Neural progenitor cell (in vitro differentiated cells): ENCODE measurements at places on chromosomes 7 and 10.

GRCh38 chr7:80498481-80499349 is 13.1 kb downstream of the GNAT3 start:
- H3K27ac ChIP-seq, result no peak overlapping the region
- no peak overlapping the region for H3K4me3 ChIP-seq
- no peaks in the 10 kb centered on the region for H3K4me1 ChIP-seq
- no peaks in the 10 kb centered on the region for H3K36me3 ChIP-seq

DNA sequence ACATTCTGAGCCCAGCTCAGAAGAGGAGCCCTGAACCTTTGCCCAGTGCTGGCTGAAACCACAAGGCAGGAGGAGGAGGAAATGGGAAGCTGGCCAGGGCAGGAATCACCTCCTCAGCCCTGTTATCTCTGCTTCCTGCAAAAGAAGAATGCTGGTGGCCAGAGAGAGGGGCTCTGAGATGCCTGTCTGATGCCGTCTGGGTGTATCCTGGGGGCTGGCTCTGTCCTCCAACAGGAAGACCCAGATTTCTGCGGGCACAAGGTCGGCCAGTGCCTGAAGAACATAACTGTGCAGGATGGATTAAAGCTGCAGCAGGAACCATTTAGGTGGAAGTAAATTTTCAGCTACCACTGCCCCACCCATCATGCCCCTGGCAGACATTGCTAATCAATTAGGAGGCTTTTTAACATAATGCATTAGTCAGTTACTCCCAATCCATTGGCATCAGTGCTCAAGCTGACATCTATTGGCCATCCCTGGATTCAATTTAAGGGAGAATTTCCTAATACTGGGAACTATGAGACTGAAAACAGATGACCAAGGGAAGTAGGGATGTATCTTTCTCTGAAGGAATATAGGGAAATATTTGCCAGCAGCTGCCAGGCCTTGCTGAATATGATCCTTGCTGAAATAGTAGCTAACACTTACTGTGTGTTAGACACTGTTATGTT is 67.7 kb downstream of the COL13A1 start:
- no peak for DNase-seq
- H3K27me3 ChIP-seq, result no peaks in the 10 kb centered on the region
- H3K4me1 ChIP-seq, result peaks cover 67% of the 10 kb centered on the region
- H3K36me3 ChIP-seq, result no peaks in the 10 kb centered on the region
- no peak overlapping the region for H3K27ac ChIP-seq

GRCh38 chr10:112815269-112816032 is 134.6 kb upstream of the TCF7L2 start:
- no peak overlapping the region for H3K4me3 ChIP-seq
- no peak for DNase-seq
- no peak overlapping the region for H3K27ac ChIP-seq
- no peaks in the 10 kb centered on the region for H3K36me3 ChIP-seq
- H3K27me3 ChIP-seq, result no peaks in the 10 kb centered on the region
- H3K4me1 ChIP-seq, result peaks cover 54% of the 10 kb centered on the region

DNA sequence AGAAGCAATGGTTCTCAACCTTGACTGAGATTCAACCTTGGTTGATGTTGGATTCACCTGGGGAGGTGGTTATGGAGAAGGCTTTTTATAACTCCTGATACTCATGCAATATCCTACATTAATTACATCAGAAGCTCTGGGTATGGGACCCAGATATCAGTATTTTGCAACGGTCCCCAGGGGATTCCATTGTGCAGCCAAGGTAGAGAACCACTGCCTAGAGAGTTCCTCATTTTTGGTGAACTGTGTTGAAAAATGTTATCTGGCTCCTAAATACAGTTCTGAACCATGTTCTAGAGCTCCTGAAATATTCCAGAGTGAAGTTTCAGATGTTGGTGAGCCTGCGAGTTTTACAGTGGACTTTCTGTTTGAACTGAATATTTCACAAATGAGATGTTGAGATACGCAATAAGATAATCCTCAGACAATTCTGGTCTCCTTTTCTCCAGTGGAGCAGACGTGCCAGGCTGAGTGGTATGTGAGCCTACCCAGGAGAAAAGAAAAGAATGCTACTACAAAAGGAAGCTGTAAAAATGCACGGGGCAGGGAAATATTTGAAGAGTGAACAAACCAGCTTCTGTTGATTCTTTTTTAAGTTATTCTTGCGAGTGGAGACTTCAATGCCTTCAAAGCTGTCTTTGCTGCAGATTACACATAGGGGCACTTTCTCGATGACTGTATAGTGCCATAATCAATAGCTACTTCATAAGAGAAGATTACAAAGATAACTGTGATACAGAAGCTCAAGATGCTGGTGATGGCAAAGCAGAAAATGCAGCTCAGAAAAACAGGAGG is 13.6 kb upstream of the C10orf120 start:
- H3K4me3 ChIP-seq, result no peak overlapping the region
- no peaks in the 10 kb centered on the region for H3K4me1 ChIP-seq
- H3K27ac ChIP-seq, result no peak overlapping the region
- H3K36me3 ChIP-seq, result no peaks in the 10 kb centered on the region
- DNase-seq, result no peak

DNA sequence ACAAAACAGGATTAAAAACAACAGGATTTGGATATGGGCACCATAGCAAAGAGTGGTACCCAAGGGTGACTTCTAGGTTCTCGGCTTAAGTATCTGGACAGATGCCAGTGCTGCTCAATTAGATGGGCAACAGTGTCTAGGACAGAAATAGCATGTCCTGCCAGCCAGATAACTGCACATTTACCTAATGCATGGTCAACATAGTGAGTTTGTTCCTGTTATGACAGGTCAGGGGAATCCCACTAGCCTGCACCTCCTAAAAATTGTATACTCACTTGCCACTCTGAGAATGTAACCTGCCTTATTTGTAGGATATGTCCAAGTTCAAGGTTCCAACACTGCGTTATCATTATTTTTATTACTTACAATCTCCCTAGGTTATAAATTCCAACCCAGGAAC is 471.7 kb downstream of the GRM8 start:
- DNase-seq, result no peak
- no peaks in the 10 kb centered on the region for H3K27me3 ChIP-seq
- H3K4me3 ChIP-seq, result no peak overlapping the region

DNA sequence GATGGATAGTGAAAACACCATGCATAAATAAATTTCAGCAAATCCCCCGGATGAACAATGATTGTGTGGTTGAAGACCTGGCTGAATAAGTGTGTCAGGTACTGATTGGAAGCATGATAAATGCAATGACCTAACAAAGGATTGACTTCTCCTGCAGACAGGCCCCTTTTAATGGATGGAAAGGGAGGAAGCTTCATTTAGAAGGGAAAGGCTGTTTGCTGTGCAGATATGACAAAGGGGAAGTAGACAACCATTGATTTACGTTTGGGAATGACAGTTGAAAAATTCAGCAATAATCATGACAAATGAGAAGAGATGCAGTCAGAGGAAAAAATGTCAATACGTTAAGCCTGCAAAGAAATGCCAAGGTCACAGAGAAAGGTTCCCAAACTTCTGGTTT is 503.8 kb downstream of the LRMDA start:
- no peaks in the 10 kb centered on the region for H3K4me1 ChIP-seq
- H3K36me3 ChIP-seq, result no peaks in the 10 kb centered on the region
- H3K27ac ChIP-seq, result no peak overlapping the region
- no peak overlapping the region for H3K4me3 ChIP-seq
- H3K27me3 ChIP-seq, result no peaks in the 10 kb centered on the region
- DNase-seq, result no peak

DNA sequence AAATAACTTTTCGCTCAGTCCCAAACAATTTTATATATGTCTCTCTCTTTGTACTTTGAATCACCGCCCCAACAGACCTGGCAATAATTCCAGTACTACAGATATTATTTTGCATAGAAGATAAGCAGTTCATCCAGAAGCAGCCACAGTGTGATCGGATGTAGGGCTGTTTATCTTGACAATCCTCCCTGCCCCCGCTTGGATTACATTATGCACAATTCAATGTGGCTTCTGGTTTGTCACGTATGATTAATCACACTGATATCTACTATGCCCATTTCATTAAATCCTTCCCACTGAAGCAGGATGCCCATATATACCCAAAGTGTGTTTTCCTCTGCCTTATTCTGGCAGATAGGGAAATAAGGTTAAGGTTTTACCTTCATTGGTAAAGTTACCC is 115.2 kb downstream of the PDE1C start:
- no peaks in the 10 kb centered on the region for H3K36me3 ChIP-seq
- H3K27ac ChIP-seq, result no peak overlapping the region
- no peak overlapping the region for H3K4me3 ChIP-seq
- H3K27me3 ChIP-seq, result no peaks in the 10 kb centered on the region
- no peaks in the 10 kb centered on the region for H3K4me1 ChIP-seq

DNA sequence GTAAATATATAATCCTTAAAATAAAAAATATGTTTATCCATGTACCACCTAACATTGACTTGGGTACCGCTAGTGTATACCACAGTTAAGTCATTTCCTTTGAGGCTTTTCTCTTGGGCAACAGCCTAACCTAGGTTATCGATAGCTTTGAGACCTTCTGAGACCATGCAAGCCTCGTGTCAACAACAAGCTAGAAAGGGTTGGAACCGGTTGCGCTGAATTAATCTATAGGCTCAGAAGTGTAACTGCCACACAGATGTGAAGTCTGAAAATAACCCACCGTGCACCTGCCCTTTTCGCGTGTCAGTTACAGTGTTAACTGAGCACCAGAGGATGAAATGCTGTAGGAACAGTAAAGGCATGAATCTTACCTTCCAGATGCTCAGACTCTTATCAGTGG is 59.8 kb downstream of the ARID5B start:
- H3K4me3 ChIP-seq, result no peak overlapping the region
- no peak overlapping the region for H3K27ac ChIP-seq
- H3K27me3 ChIP-seq, result no peaks in the 10 kb centered on the region

DNA sequence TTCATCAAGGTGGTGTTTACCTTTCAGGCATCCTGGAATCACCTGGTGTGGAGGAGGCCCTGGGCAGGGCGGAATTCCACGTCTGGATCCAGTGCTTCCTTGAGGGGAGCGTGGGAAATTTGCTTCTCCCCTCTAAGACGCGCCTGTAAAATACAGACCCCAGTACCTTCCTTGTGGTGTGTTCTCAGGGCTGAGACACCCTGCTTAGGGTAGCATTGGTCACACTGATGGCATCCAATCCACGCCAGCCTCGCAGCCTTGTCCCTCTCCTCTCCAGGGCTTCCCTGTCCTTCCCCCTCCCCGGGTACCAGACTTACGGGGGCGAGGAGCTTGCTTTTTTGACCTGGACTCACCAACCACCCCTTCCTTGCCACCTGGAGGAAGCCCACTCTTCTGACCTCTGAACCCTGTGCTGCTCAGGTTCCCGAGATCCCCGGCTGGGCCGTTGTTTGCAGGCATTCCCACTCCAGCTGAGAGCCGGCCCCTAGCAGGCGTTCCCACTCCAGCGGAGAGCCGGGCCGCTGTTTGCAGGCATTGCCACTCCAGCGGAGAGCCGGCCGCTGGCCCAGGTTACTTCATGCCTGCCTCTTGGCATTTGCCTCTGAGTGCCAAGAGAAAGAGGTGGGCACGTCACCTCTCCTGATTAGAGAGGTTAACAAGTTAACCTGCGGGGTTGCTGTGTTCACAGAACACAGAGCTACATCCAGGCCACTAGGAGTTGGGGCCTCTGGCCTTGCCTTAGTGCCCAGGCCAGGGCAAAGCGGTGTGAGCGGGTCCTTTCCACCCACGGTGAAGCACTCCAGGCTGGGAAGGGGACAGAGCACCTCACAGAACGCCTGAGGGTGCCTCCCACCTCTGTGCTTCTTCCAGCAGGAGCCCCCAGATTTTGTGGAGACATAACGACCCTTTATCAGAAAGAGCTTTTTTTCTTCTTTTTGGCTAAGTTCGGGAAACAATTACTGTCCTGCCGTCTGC is 254.0 kb upstream of the PPP2R2D start:
- peaks cover 5% of the 10 kb centered on the region for H3K27me3 ChIP-seq
- H3K4me3 ChIP-seq, result no peak overlapping the region
- peak; percentile 34 for DNase-seq
- peaks cover 8% of the 10 kb centered on the region for H3K4me1 ChIP-seq
- no peak overlapping the region for H3K27ac ChIP-seq

DNA sequence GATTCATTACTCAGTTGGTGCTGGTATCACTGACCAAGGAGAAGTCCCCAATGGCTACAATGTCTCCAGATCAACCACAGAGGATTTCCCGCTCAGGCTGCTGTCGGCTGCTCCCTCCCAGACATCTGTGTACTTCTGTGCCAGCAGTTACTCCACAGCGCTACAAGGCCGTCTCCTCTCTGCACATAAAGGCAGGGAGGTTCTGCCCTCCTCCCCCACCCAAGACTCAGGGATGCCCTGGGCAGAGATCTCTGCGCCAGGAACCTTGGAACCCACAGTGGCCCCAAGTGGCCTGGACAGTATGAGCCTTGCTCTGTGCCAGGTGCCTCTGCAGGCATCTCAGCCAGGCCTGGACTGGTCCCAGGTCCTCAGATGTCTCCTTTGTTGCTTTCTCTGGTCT is 193.4 kb upstream of the PRSS58 start:
- H3K36me3 ChIP-seq, result no peaks in the 10 kb centered on the region
- no peak overlapping the region for H3K4me3 ChIP-seq
- no peaks in the 10 kb centered on the region for H3K27me3 ChIP-seq
- H3K4me1 ChIP-seq, result no peaks in the 10 kb centered on the region
- no peak overlapping the region for H3K27ac ChIP-seq
- no peak for DNase-seq

GRCh38 chr7:46054915-46055314 is 133.8 kb upstream of the IGFBP3 start:
- H3K4me1 ChIP-seq, result no peaks in the 10 kb centered on the region
- H3K36me3 ChIP-seq, result no peaks in the 10 kb centered on the region
- H3K4me3 ChIP-seq, result no peak overlapping the region
- no peaks in the 10 kb centered on the region for H3K27me3 ChIP-seq
- DNase-seq, result no peak
- H3K27ac ChIP-seq, result no peak overlapping the region

GRCh38 chr7:115549910-115550309 is 480.7 kb downstream of the TFEC start:
- no peak overlapping the region for H3K27ac ChIP-seq
- H3K27me3 ChIP-seq, result no peaks in the 10 kb centered on the region
- no peaks in the 10 kb centered on the region for H3K4me1 ChIP-seq

- H3K36me3 ChIP-seq, result peaks cover 12% of the 10 kb centered on the region
- DNase-seq, result peak; percentile 37
- H3K27ac ChIP-seq, result no peak overlapping the region
- peaks cover 52% of the 10 kb centered on the region for H3K4me1 ChIP-seq
- H3K27me3 ChIP-seq, result no peaks in the 10 kb centered on the region
These were observed 108.3 kb downstream of the GLI3 start for GRCh38 chr7:42128703-42129102.

DNA sequence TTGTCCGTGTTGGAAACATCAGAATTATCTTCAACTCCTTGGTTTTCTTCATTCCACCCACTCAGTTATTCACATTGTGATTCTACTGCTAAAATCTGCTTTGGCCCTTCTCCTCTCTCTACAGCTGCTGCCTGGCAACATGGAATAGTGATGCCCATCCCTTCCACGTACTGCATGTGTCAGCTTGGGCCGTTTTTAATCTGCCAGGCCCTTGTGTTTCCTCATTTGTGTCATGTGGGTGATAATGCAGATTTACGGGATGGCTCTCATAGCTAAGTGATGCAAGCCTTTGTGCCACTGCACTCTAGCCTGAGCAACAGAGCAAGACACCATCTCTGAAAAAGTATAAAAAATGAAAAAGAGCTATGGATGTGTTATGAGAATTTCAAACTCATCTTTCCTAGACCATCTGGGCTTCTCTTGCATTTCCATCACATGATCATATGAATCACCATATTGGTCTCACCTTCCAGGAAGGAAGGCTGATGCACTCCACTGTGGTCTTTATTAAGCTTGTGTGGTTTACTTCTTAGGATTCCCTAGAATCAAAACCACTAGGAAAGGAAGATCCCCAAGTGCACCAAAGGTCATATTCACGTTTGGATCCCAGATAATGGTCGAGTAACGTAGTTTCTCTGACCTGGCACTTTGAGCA is 20.6 kb upstream of the CELF2 start:
- no peaks in the 10 kb centered on the region for H3K27me3 ChIP-seq
- H3K36me3 ChIP-seq, result no peaks in the 10 kb centered on the region
- H3K4me3 ChIP-seq, result no peak overlapping the region
- H3K27ac ChIP-seq, result no peak overlapping the region
